Hematopoietic multipotent progenitor cell treated with erythropoietin and hydrocortisone succinate and interleukin-3 and kit ligand, for 4 days (in vitro differentiated cells): ENCODE measurements at places on chromosomes 3 and 15.
A peak's percentile ranks its signal among the peaks of the same experiment; 100 is the strongest.

GRCh38 chr3:172868582-172869200 is 118.2 kb downstream of the ECT2 start:
- DNase-seq: no peak

DNA sequence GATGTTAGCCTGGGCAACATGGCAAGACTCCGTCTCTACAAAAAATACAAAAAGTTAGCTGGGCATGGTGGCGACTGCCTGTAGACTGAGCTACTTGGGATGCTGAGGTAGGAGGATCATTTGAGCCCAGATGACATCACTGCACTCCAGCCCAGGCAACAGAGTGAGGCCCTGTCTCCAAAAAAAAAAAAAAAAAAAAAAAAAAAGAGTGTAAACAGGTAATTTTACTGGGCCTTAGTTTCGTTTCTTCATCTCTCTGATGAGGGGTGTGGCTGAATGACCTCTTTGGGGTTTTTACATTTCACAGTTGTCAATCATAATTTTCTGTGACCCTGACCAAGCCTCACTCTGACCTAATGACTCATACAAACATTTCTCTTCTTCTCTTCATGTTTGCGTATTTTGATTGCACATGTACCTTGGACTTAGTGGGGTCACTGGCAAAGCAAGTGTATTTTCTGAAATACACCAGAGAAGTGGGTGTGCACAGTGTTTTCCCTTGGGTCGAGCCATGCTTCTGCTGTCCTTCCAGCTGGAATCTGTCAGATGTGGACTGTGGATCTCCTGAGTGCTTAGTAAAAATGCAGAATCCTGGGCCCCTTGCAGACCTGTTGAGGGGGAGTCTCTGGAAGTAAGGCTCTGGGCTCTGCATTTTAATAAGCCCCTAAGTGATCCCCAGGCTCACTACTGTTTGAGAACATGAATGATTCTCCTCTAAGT is 140.5 kb downstream of the FNDC3B start:
- no peak for DNase-seq

DNA sequence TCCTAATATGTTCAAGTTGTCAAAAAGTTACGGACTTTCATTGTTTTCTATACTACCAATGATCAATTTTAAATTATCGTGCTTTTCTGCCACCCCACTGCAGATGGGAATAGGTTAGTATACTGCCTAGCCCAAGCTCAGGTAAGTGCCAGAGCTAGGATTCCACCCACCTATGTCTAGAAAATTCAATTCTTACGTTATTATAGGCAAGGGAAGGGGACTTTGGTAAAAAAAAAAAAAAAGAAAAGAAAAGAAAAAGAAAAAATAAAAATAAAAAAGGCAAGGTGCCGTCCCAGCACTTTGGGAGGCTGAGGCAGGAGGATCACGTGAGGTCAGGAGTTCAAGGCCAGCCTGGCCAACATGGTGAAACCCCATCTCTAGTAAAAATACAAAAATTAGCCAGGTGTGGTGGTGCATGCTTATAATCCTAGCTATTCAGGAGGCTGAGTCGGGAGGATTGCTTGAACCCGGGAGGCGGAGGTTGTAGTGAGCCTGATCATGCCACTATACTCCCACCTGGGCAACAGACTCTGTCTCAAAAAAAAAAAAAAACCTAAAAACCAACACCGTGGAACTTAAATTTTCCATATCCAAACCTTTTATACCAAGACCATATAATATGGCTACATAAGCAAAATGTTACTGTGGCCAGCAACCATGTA is 1.3 kb downstream of the RPL22L1 start:
- DNase-seq: peak; percentile 29

DNA sequence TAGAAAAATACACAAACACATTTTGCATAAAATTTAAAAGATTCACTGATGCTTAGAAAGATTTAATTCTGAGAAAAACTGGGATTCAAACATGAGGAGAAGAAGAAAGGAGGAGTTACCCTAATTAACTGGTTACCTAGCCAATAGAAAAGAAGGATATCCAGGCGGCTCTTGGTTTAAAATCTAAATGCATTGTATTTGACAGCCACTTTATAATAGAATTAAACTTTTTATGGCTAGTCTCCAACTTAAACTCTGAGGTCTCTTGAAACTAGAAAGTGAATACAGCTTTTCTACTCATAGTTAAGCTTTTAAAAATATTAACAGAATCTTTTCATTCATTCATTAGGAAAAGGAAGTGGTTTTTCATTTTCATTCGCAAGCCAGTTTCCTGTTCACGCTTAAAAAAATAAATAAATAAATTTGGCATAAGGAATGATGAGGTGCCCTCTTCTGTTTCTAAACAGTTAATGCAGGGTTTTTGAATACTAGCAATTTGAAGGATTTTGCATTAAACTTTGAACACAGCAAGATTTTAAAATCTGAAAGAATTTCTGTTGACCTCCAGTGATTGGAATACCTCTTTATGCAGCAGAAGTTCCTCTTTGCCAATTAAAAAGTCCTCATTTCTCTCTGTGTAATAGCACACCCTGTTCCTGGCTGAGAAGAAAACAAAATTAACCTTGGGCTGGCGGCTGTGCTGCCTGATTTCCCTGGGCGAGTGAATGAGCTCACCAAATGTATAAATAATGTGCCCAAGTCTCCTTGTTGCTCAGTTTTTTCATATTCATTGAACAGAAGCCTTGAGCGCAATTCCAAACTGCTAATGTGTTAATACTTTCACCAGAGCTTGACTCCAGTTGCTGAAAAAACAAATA is 105.1 kb downstream of the ZMAT3 start:
- DNase-seq: peak; percentile 54

- no peak for DNase-seq
These were observed 24.0 kb downstream of the TGFBR2 start for GRCh38 chr3:30630238-30631030.

DNA sequence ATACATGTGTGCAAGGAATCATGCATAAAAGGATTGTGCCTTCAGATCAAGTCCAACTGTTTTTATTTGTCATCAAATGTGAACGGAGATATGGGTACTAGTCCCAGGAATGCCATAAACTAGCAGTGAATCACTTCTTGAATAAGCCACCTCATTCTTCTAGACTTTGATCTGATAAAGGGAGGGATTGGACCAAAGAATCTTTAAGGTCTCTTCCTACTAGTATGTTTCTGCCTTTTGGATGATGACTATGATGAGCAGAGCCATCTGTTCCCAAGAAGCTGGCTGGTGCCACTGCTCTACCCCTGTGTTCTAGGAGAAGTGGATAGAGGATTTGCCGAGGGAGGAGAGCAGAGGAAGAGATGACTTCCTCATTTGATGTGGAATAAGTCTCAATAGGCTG is 28.8 kb upstream of the UACA start:
- no peak for DNase-seq

DNA sequence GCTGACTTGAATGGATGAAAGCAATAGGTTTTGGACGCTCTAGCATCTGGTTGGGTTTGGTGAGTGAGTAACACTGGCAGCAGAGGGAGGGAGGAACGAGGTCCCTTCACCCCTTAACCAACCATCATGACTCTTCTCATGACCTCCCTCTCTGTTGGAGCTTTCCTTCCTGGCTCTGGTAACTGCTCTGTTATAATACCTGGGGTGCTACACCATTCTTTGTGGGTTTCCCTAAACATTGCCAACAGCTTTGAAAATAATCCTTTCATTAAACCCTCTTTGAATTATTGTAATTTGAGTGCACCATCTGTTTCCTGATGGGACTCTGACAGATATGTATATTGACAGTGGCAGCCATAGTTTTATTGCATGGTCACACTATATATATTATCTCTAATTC is 146.2 kb upstream of the PTPRG start:
- DNase-seq: peak; percentile 4

DNA sequence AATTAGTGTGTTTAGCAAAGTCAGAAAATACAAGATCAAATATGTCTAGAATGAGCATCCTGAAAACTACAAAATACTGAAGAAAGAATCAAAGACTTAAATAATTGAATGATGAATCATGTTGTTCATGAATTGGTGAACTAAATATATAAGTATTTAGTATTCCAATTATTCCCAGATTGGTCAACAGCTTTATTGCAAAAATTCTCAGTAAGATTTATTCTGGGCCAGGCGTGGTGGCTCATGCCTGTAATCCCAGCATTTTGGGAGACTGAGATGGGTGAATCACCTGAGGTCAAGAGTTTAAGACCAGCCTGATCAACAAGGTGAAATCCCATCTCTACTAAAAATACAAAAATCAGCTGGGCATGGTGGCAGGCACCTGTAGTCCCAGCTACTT is 250.0 kb upstream of the NECTIN3 start:
- no peak for DNase-seq

- DNase-seq: peak; percentile 77
These were observed 66.3 kb upstream of the HES1 start for GRCh38 chr3:194069421-194070219.
